Lower lobe of right lung (tissue), 2 donors: ENCODE measurements at places on chromosomes 6 and 20. TPM values are rescaled to one million over a fixed set of nuclear protein-coding genes. Genes with fewer than 3 reads are reported as not detected.

DNA sequence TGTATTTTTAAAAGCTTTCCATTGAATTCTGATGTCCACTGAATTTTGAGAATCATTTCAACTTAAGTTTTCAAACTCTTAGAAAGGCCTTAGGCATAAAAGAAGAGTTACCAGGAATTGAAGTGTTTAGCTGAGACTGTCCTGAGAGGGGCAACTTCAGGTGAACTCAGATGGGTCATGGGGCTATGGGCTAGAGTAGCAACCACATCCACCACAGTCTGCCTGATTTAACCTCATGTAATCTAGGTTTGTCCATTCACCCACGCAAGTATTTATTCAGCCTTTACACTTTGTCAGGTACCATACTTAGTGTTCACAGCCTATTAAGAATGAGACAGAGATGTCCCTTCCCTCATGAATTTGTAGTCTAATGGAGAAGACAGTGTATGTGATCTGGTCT lies 501.0 kb downstream of the KIF16B start:
- no peak overlapping the region for H3K4me3 ChIP-seq
- no peaks in the 10 kb centered on the region for H3K36me3 ChIP-seq
- no peak overlapping the region for H3K27ac ChIP-seq

- H3K27me3 ChIP-seq: no peaks in the 10 kb centered on the region
- no peaks in the 10 kb centered on the region for H3K36me3 ChIP-seq
- no peak overlapping the region for H3K4me3 ChIP-seq
- no peak for DNase-seq
- H3K4me1 ChIP-seq: no peaks in the 10 kb centered on the region
These were observed 23.3 kb downstream of the C20orf203 start for GRCh38 chr20:32650401-32650944.

DNA sequence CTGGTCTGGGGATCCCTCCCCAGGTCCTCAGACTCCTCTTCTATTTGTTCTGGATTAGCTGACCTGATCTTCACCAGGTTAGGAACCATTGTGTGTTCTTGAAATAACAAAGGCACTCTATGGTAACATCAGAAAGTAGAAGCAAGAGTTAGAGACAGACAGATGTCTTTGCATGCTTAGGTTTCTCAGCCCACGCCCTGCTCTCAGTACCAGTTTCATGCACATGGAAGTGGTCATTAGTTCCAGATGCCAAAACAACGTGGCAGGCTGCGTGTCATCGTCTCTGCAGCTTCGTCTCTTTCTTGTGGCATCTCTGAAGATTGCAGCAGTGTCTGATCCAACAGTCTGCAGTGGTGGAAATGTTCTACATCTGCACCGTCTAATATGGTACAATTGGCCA lies 89.4 kb downstream of the PACRG start:
- no peaks in the 10 kb centered on the region for H3K27me3 ChIP-seq
- no peak overlapping the region for H3K4me3 ChIP-seq
- no peak overlapping the region for H3K27ac ChIP-seq
- H3K4me1 ChIP-seq: no peaks in the 10 kb centered on the region
- no peaks in the 10 kb centered on the region for H3K36me3 ChIP-seq

GRCh38 chr6:26327450-26328264 lies 37.3 kb upstream of the BTN3A2 start:
- H3K27me3 ChIP-seq: peaks cover 64% of the 10 kb centered on the region
- no peaks in the 10 kb centered on the region for H3K36me3 ChIP-seq
- DNase-seq: no peak
- peaks cover 13% of the 10 kb centered on the region for H3K4me1 ChIP-seq
- no peak overlapping the region for H3K27ac ChIP-seq

DNA sequence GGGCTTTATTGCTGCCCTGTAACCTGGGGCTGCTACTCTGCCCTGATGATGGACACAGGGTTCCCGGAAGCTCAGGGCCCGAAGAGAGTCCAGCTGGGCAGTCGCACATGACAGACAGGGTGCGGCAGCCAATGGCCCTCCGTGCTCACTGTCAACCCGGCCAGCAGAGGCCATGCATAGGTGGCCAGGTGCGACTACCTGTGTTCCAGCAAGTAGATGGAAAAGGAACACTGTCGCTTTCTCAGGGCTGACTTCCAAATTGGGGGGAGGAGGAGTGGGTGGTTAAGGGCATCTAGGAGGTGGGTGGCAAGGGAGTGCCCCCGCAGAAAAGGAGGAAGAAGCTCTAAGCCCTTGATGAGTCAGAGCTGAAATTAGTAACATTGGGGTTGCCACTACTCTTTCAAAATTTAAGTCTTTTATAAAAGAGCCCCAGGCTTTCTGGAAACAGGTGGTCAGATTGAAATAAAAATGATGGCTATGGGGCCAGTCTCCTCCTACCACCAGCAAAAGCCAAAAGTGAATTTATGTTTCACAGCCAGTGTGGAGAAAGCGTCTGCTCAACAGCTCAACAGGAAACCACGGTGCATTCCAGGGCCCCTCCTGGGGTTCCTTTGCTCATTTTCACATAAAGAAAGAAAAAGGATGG lies 2.3 kb upstream of the RAMACL start:
- no peak overlapping the region for H3K4me3 ChIP-seq
- no peaks in the 10 kb centered on the region for H3K36me3 ChIP-seq
- H3K4me1 ChIP-seq: peaks cover 30% of the 10 kb centered on the region

DNA sequence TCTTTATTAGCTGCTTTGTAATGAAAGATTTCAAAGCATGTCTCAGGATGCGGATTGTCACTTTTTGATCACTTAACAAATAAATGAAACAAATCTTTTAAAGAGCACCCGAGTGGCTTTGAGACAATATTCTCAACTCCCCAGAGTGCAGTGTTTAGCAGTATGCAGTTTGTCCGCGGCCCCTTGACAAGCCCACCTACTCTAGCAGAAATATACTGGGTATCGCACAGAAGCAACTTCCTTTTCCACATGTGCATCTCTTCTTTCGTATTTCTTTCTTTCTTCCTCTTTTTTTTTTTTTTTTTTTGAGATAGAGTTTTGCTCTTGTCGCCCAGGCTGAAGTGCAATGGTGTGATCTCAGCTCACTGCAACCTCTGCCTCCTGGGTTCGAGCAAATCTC lies 84.5 kb upstream of the FAM184A start:
- no peak overlapping the region for H3K27ac ChIP-seq
- H3K36me3 ChIP-seq: no peaks in the 10 kb centered on the region
- peaks cover 14% of the 10 kb centered on the region for H3K4me1 ChIP-seq
- no peaks in the 10 kb centered on the region for H3K27me3 ChIP-seq
- DNase-seq: no peak
- no peak overlapping the region for H3K4me3 ChIP-seq

GRCh38 chr20:48949304-48950170 lies 28.0 kb downstream of the ARFGEF2 start:
- no peaks in the 10 kb centered on the region for H3K27me3 ChIP-seq
- H3K4me3 ChIP-seq: no peak overlapping the region
- no peaks in the 10 kb centered on the region for H3K4me1 ChIP-seq
- DNase-seq: no peak
- peaks cover 98% of the 10 kb centered on the region for H3K36me3 ChIP-seq

- H3K27ac ChIP-seq: no peak overlapping the region
- no peaks in the 10 kb centered on the region for H3K27me3 ChIP-seq
- no peaks in the 10 kb centered on the region for H3K36me3 ChIP-seq
- no peak for DNase-seq
These were observed 314.3 kb downstream of the EPHA7 start for GRCh38 chr6:93105017-93105416.

- DNase-seq: peak; percentile 7
- H3K4me3 ChIP-seq: no peak overlapping the region
- H3K4me1 ChIP-seq: no peaks in the 10 kb centered on the region
- no peak overlapping the region for H3K27ac ChIP-seq
- peaks cover 100% of the 10 kb centered on the region for H3K36me3 ChIP-seq
- no peaks in the 10 kb centered on the region for H3K27me3 ChIP-seq
These were observed 48.5 kb downstream of the MYH7B start for GRCh38 chr20:35004051-35004725.

- no peak overlapping the region for H3K27ac ChIP-seq
- H3K4me1 ChIP-seq: no peaks in the 10 kb centered on the region
- no peak for DNase-seq
- H3K36me3 ChIP-seq: no peaks in the 10 kb centered on the region
- no peak overlapping the region for H3K4me3 ChIP-seq
These were observed 101.3 kb upstream of the UFL1 start for GRCh38 chr6:96420294-96420693.

DNA sequence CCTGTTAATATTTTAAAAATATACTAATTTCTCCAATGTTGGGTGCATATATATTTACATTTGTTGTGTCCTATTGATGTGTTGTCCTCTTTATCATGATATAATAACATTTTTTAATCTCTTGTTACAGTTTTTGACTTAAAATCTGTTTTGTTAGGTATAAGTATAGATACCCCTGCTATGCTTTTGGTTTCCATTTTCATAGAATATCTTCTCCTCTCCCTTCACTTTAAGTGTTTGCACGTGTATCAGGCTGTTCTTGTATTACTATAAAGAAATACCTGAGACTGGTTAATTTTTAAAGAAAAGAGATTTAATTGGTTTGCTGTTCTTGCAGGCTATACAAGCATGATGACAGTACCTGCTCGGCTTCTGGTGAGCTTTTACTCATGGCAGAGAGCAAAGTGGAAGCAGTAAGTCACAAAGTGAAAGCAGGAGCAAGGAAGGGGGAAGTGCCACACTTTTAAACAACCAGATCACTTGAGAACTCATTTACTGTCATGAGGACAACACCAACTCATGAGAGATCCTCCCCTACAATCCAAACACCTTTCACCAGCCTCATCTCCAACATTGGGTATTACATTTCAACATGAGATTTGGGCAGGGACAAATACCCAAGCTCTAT lies 340.5 kb upstream of the SYNCRIP start:
- no peaks in the 10 kb centered on the region for H3K27me3 ChIP-seq
- DNase-seq: no peak

DNA sequence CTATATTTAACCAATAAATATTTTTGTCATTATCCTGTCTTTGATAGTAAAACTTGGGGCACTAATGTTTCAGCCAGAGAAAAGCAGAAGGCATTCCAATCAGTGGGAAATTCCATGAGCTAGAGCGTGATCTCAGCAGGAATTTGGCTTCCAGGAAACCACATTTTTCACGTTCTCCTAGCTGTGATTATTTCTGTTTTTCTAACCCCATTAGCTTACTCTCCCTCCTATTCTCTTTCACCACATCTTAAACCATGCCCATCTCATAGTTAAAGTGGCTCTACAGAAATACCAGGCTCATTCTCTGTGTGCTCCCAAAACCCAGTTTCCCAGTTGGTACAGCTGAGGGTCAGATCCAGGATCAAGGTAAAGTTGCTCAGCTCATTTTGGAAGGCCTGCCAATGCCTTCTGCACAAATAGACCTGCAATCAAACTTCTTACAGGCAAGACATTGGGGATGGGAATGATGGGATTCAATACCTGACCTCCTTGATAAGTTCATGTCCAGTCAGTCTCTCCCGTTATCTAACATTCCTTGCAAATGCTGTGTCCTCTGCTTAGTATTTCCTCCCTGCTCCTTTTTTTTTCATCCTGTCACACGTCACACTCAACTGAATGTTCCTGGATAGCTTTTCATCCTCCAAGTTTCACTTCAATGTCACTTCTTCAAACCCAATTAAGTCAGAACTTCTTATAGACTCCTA lies 33.1 kb upstream of the TMEM30A start:
- DNase-seq: no peak
- no peaks in the 10 kb centered on the region for H3K4me1 ChIP-seq
- H3K27me3 ChIP-seq: no peaks in the 10 kb centered on the region

DNA sequence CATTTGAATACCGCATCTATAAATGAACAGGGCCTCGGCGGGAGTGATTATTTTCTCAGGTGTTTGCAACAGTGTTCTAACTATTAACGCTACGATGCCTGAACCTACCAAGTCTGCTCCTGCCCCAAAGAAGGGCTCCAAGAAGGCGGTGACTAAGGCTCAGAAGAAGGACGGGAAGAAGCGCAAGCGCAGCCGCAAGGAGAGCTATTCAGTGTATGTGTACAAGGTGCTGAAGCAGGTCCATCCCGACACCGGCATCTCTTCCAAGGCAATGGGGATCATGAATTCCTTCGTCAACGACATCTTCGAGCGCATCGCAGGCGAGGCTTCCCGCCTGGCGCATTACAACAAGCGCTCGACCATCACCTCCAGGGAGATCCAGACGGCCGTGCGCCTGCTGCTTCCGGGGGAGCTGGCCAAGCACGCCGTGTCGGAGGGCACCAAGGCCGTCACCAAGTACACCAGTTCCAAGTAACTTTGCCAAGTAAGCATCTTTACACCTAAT lies 70.9 kb downstream of the HFE start:
- peak overlapping the region; percentile 99 for H3K27ac ChIP-seq
- H3K27me3 ChIP-seq: no peaks in the 10 kb centered on the region
- peaks cover 7% of the 10 kb centered on the region for H3K4me1 ChIP-seq
- peak; percentile 78 for DNase-seq
- H3K36me3 ChIP-seq: no peaks in the 10 kb centered on the region

- H3K27me3 ChIP-seq: no peaks in the 10 kb centered on the region
- peak; percentile 57 for DNase-seq
- H3K4me1 ChIP-seq: peaks cover 54% of the 10 kb centered on the region
- peak overlapping the region; percentile 94 for H3K4me3 ChIP-seq
- no peaks in the 10 kb centered on the region for H3K36me3 ChIP-seq
- H3K27ac ChIP-seq: peak overlapping the region; percentile 97
These were observed 525 bp downstream of the NCOA7 start for GRCh38 chr6:125791151-125791819.

RBM38 gene
- total RNA-seq: 15.5 TPM

PLA2G7 gene
- total RNA-seq: 20.0 TPM

BEND6 gene
- 0.32 TPM for total RNA-seq

EEF1A2 gene
- total RNA-seq: 0.77 TPM

DNAH8 gene
- 0.03 TPM for total RNA-seq
